GM12878 (cell line): ENCODE measurements at places on chromosomes 12 and 14. TPM values are rescaled to one million over a fixed set of nuclear protein-coding genes. Genes with fewer than 3 reads are reported as not detected.

GRCh38 chr14:68680541-68681051 is 112.3 kb downstream of the ZFP36L1 start:
- DNase-seq: no peak

The IGFBP6 gene
- 0.44 and 1.1 TPM in 2 replicates for polyA plus RNA-seq

GRCh38 chr12:46390881-46391280 is 18.3 kb upstream of the SLC38A2 start:
- DNase-seq: no peak

DNA sequence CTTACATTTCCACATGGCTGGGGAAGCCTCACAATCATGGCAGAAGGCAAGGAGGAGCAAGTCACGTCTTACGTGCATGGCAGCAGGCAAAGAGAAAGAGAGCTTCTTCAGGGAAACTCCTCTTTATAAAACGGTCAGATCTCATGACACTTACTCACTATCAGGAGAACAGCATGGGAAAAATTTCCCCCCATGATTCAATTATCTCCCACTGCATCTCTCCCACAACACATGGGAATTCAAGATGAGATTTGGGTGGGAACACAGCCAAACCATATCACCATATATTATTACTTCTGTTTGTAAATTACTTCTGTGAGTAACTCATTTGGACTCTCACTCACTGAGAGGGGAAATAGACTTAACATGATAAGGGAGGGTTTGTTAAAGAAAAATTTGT is 1496.8 kb upstream of the TMEM132C start:
- no peak for DNase-seq

DNA sequence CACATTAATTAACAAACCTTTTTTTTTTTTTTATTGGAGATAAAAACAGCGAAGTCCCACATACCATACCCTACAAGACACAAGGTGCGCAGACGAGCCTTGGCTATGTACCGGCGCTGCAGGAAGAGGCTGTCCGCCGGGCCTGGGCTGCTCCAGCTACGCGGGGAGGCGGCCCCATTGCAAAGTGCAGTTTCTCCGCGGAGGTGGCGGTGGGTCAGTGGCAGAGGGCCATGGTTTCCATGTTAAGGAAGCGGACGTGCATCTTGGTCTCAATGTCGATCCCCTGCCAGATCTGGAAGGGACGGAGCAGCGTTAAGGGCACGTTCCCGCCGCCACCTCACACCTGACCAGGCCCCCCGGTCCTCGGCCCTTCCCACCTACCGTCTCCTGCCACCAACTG is 60.3 kb downstream of the TESC start:
- no peak for DNase-seq

DNA sequence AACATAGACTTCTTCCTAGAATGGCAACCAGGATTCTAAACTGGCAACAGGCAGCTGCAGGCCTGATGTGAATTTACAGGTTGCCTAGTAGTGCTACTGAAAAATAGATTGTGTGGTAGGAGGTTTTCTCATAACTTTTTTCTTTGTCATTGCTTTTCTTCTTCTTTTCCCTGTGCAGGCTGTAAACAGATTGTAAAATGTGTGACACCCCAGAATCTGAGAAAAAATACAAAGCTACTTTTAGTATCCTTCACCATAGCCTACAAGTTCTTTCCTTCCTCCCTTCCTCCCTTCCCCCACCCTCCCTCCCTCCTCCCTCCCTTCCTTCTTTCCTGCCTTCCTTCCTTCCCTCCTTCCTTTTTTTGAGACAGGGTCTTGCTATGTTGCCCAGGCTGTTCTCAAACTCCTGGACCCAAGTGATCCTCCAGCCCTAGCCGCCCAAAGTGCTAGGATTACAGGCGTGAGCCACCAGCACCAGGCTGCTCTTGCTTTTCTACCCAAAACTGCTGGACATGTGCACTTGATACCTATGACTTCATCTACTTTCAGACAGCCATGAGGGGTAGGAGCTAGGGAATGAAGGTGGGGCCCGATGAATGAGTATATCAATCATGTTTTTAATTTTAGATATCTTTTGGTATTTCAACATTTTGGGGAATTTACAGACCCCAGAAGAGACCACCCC is 114.2 kb upstream of the EEA1 start:
- DNase-seq: no peak

GRCh38 chr12:104669851-104670337 is 213.1 kb downstream of the CHST11 start:
- peak; percentile 53 for DNase-seq

- no peak for DNase-seq
Observed at GRCh38 chr14:21672116-21672515, 1.5 kb downstream of the OR4E1 start.

GRCh38 chr12:52884526-52885293 is 20.2 kb downstream of the KRT8 start:
- DNase-seq: no peak

- DNase-seq: no peak
Observed at GRCh38 chr14:105601360-105602242, 75.2 kb downstream of the TMEM121 start.

- no peak for DNase-seq
Observed at GRCh38 chr12:71315328-71315985, 124.1 kb upstream of the LGR5 start.

GRCh38 chr14:104111301-104112112 is 26.0 kb downstream of the ASPG start:
- no peak for DNase-seq

The PUS7L gene
- 36.8 and 36.9 TPM in 2 replicates for polyA plus RNA-seq

DNA sequence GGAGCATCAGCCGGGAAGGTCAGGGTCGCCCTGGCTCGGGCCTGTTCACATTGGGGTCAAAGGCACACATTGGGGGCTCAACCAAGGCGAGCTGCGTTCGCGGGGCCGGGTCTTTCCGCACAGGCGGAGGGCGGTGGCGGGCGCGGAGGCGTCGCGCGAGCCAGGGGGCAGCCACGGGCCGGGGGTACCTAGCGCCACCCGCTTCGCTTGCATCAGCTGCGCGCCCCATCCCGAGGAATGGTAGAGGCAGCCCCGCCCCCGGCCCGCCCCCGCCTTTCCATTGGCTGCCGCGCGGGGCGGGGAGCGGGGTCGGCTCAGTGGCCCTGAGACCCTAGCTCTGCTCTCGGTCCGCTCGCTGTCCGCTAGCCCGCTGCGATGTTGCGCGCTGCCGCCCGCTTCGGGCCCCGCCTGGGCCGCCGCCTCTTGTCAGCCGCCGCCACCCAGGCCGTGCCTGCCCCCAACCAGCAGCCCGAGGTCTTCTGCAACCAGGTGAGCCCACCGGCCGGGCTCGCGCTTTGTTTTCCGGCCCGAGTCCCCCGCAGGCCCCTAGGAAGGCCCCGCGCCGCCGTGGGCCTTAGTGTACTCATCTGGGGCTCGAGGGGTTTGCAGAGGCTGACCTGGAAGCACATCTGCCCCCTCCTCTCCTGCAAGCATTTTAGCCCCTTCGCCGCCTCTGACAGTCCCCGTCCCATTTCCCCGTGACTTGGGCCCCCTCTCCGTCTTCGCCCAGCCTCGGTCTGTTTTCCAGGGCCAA is at the start of gene ALDH2:
ALDH2 (plus strand) TSS at position 326 of the 754 bp plus-strand sequence; CDS start at position 376, 50 bp downstream.
- no peak for DNase-seq

DNA sequence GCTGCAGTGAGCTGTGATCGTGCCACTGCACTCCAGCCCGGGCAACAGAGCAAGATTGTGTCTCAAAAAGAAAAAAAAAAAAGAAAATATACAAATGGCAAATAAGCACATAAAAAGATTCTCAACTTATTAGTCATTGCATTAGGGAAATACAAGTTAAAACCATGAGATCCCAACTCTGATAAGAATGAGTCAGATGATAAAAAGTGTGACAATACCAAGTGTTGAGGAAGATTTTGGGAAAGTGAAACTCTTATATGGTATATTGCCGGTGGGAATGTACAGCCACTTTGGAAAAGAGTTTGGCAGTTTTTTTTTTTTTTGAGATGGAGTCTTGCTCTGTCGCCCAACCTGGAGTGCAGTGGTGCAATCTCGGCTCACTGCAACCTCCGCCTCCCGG is 7.6 kb upstream of the PRPF40B start:
- no peak for DNase-seq

The ADGRD1 gene
- polyA plus RNA-seq: 1.9 and 2.8 TPM in 2 replicates

DNA sequence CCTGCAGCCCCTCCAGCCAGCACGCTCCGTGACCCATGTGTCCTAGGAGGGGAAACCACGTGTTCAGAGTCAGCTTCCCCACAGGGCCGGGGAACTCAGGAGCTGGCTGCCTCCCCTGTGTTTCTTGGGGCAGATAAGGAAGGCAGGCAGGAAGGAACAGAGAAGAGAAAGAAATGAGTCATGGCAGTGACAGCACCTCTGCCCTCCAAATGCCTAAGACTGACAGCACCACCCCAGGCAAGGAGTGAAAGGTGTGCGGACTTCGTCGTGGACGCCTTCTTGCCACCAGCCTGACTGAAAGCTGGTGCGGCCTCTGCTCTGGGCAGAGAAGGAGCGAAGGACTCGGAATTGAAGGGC is 167.0 kb upstream of the FKBP4 start:
- no peak for DNase-seq

DNA sequence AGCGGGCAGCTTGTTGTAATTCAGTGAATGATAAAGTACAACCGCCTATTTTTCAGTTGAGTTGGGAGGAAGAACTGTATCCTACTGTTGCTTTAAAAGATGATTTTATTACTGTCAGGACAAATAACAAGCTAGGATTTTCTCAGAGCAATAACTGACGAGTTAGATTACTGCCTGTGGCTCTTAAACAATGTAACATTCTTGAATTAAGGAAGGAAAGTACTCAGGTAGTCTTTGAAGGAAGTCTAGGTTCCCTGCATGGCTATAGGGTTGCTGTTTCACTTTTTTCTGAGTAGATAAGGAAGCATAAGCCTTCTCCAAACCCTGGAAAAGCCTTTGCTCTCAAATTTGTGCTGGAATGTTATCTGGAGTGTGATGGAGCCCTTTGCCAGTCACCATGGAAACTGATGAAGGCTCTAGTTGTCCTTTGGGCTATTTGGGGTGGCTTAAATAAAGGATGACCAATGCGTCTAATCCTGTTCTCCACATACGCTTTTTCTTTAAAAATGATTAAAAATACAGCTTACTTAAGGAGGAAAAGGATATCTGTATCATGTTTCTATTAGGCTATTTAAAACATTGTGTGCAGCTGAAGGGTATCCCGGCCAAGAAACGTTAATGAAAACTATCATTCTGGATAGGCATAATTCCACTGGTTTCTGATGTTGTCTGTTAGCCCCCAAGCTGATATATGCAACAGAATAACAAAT is 17.7 kb downstream of the NUBPL start:
- no peak for DNase-seq

DNA sequence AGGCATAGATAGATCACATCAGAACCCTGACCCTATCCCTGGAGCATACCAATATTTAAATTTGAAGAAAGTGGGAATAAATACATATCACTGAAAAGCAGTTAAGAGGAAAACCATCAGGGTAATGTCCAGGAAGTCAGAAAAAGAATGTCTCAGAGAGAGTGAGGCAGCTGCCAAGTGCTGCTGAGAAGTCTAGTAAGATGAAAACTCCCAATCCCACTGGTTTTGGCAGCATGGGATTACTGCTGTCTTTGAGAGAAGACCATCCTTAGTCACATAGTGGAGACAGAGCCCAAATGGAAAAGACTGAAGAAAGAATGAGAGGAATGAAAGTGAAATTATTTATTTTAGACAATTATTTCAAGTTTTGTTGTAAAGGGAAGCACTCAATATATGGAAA is 11.5 kb upstream of the TSPAN8 start:
- DNase-seq: no peak

The NINJ2 gene
- 22.9 and 31.9 TPM in 2 replicates for polyA plus RNA-seq

The TAS2R7 gene
- not detected in 2 replicates for polyA plus RNA-seq

DNA sequence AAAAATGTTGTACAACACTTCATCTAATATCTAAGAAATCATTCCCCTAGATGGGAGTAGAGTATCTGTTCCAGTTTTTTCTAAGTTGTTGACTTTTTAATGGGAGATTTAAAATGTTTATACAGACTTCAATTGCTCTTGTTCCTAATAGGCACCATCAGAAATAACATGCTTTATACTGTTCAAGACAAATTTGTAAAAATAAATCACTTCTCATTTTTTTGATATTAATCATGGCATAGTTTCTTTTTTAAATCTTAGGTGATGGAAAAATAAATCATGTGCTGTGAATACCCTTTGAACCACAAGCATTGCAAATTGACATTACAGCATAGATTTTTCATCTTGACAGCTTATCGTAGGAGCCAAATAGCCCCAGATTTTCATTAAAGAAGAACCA is 473.5 kb upstream of the MGAT4C start:
- DNase-seq: no peak

The TOMM20L gene
- polyA plus RNA-seq: not detected in 2 replicates

The ABCC9 gene
- polyA plus RNA-seq: 0.01 TPM in 1 of 2 replicates, not detected in the other

- DNase-seq: no peak
Observed at GRCh38 chr12:78236264-78236663, 405.6 kb downstream of the NAV3 start.

GRCh38 chr14:89027097-89027740 is 202.8 kb downstream of the TTC8 start:
- no peak for DNase-seq

The CHGA gene
- polyA plus RNA-seq: not detected in 2 replicates

GRCh38 chr12:32470936-32471470 is 71.6 kb downstream of the FGD4 start:
- DNase-seq: no peak
